ENCODE measurements at places on chromosomes 16 and 17.

DNA sequence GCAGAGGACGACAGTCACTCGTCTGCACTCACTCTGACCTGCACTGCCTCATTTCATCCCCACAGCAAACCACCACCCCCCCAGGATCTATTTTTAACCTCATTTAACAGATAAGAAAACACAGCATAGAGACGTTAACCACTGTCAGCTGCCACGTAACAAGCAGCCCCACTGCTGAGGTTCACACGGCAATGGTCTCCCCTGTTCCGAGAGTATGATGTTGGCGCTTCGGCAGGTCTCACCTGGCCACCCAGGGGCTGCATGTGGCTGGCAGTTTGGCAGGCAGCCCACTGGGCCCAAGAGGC lies 16.1 kb downstream of the ZNF469 start:
- DNase-seq: no peak

DNA sequence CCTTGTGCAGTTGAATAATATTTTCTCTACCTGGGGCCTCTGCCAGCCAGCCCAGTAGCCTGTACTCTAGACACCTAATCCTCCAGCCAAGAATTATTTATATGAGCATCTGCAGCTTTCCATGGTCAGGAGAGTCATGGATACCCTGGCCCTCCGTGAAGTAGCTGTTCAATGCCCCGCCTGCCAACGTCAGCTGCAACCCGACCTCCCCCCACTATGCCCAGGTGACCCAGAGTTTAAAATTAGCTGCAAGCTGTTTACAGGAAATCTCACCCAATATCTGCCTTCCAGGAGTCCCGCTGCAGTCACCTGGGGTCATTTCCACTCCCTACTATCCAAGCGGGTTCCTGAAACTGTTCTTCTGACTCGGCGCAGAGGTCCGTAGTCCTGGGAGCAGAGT lies 12.3 kb downstream of the SDR42E2 start:
- DNase-seq: no peak

DNA sequence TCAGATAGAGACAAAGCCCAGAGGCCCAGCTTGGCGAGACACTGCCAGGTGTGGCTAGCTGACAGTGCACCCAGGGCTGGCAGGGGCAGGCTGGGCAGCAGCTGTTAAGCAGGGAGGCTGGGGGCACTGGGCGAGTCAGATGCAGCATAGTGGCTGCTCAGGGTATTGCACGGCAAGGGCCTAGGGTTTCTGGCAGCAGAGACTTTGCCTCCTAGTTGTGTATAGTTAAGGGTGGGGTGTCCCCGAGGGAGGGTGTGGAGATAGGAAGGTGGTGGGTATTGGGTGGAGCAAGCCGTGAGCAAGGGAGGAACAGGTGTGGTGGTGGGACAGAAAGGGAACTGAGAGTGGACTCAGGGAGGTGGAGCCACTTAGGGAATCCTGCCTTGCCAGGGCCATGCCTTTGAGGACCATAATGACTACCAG lies 66.0 kb downstream of the SMPD3 start:
- no peak for DNase-seq

DNA sequence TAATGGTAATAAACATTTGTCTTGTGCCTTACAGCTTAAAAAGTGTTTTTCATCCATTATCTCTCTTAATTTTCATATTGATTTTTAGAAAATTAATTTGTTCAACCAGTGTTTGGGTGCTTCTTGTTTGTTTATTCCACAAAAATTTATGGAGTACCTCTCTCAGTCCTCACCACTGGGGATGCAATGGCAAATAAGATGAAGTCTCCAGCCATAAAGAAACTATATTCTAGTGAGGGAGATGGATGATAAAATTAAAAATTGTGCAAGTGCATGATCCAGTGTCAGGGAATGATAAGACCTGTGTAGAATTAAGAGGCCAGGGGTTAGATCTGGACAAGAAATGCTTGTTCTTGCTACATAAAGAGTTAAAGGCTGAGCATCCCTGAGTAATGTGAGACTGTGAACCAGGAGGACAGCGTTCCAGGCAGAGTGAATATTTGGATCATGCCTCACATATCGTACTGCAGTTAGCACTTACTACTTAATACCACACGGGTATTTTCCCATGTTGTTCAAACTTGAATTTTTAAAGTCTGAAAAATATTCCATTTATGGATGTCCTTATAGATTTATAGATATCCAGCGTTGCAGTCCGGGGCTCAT lies 535.7 kb upstream of the HSBP1 start:
- no peak for DNase-seq

DNA sequence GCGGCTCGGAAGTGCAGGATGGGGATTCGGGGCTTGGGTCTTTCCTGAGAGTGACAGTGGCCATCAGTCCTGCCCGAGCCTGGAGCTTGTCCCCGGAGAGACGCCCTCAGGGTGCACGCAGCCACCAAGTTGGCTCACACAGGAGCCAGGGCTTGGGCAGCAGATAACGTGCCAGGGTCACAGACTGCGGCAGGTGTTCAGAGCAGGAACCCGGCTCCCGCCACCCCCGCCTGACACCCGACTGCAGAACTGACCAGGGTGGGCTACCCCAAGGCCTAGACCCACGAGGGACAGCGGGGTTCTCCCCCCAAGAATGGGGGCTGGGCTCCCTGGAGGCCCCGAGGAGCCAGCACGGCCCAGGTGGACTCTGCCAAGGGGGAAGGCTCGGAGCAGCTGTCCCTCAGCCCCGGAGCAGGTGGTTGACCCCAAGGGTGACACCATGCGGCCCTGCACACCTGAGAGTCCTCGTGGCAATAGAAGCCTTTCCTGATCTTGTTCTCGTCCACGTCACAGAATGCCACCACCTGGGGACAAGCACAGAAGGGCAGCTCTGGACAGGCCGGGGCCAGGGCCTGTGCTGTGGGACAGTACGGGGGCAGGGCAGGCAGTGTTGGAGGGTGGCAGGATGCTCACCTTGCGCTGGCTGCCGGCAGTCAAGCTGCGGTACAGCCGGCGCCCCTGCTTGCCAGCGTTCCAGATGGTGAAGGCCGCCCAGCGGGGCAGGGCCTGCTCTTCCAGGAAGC lies 117.1 kb upstream of the ZNF750 start:
- DNase-seq: no peak

DNA sequence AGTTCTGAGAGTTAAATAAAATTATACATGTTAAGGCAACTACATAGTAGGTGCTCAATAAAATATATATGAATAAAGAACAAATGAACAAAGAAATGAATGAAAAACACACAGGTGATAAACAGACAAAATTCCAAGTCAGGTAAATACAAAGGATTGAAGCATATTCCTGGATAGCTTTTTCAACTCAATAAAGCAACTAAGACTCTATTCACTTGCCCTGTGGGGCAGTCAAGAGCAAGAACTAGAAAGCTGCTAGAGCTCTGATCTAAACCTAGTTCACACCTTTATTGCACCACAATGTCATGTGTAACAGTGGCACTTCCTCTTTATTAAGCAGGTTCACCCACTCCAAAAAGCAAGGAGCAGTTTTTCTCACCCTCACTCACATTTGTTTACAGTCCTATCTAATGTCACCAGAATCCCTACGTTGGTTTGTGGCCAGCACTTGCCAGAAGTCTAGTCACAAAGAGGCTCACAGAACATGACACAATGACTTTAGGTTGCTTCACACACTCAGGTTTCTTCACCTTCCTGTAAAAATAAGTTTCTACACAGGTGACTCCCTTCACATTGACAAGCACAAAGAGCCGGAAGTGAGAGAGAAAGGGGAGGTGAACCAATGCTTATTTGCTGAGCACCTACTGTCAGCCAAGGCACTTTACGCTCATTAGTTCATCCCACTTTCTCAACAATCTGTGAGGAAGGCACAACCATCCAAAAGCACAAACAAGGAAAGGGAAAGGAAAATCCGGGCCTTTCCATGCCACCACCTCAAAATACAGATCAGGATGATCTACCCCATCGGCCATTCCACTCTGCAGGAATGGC lies 70.8 kb downstream of the XPO6 start:
- DNase-seq: no peak

- DNase-seq: no peak
These were observed 7.2 kb downstream of the ARL2BP start for GRCh38 chr16:57252148-57252721.

DNA sequence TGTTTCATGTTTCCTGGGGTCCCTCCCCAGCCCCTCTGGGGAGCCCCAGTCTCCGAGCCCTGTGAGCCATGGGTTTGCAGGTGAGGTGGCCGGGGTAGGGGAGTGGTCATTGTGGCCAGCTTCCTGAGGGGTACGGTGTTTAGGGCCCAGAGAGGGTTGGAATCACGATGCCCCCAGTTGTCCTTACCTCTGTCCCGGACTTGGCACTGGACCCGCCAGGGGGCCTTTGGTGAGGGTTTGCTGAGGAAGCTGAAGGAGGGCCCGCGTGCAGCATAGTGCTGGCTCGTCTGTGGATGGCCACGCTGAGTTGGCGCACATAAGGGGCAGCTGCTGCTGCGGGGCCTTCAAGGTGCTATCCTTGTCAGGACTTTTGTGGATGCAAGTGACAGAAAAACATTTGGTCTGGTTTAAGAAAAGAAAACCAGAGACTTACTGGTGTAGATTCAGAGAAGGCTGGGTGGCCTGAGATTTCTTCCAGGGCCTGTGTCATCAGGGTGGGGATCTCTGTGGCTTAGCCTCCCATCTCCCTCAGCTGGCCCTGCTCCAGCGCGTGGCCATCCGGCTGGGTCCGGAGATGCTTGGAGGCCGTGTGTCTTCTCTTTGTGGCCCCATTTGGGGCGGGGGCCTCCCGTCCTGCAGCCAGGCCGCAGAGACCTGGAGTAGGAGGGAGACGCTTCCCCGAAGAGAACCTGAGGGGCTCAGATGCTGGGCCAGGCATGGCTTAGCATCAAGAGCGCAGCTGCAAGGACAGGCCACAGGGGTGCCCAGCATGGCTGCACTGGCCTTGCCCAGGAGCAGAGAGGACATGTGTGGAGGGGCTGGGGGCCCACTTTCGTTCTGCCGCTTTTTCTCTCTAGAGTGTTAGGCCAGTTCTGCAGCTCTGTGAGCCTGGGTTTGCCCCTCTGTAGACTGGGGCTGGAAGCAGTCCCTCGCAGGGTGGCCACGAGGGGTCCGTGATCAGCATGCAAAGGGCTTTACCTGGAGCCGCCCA lies 33.7 kb upstream of the NUDT16L1 start:
- DNase-seq: no peak

GRCh38 chr16:1762196-1762878 lies 9.0 kb downstream of the NME3 start:
- no peak for DNase-seq

- no peak for DNase-seq
These were observed 2.2 kb upstream of the AOC2 start for GRCh38 chr17:42841975-42842685.

- no peak for DNase-seq
These were observed 13.2 kb downstream of the RAB40B start for GRCh38 chr17:82685291-82685690.

- DNase-seq: no peak
These were observed 10.8 kb upstream of the MTMR4 start for GRCh38 chr17:58525239-58525638.

- no peak for DNase-seq
These were observed 5.3 kb downstream of the CMTM4 start for GRCh38 chr16:66691234-66691633.

GRCh38 chr16:19718624-19718965 lies 524 bp downstream of the IQCK start:
- DNase-seq: no peak

GRCh38 chr17:2372681-2373080 lies 28.2 kb downstream of the MNT start:
- no peak for DNase-seq

- no peak for DNase-seq
These were observed 2.9 kb upstream of the KANSL1 start for GRCh38 chr17:46195939-46196716.

GRCh38 chr16:77570574-77570973 lies 135.7 kb upstream of the ADAMTS18 start:
- no peak for DNase-seq

- no peak for DNase-seq
These were observed 123.7 kb downstream of the PITPNC1 start for GRCh38 chr17:67500677-67501300.

DNA sequence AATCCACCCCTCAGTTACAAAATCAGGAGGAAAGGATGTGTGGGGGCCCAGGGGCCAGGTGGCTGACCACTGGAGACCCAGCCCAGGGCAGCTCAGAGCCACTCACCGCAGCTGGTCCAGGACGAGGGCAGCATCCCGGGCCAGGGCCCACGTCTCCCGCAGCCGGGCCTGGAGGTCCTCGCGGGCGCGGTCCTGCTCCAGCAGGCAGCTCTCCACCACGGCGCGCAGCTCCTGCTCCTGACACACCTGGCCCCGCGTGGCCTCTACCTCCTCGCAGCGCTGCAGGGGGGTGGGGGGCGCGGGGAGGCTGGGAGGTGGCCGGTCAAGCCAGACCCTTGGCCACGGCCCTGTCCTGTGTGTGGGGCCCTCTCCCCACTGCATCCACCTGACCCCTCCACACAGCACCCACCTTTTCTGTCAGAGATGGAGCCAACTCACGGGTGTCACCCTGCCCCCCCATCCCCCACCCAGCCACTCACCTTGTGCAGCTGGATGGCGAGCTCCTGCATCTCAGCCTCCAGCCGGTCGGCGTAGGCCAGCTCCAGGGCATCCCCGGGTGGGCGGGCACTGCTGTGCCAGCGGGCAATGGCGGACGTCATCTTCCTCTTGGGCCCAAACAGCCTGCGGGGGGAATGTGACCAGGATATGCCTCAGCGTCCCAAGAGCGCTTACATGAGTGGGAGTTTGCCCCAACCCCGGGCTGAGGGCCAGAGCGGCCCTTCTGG lies 5.1 kb downstream of the NUDT16L1 start:
- DNase-seq: no peak

- no peak for DNase-seq
These were observed 9.6 kb downstream of the AFMID start for GRCh38 chr17:78196716-78197115.

DNA sequence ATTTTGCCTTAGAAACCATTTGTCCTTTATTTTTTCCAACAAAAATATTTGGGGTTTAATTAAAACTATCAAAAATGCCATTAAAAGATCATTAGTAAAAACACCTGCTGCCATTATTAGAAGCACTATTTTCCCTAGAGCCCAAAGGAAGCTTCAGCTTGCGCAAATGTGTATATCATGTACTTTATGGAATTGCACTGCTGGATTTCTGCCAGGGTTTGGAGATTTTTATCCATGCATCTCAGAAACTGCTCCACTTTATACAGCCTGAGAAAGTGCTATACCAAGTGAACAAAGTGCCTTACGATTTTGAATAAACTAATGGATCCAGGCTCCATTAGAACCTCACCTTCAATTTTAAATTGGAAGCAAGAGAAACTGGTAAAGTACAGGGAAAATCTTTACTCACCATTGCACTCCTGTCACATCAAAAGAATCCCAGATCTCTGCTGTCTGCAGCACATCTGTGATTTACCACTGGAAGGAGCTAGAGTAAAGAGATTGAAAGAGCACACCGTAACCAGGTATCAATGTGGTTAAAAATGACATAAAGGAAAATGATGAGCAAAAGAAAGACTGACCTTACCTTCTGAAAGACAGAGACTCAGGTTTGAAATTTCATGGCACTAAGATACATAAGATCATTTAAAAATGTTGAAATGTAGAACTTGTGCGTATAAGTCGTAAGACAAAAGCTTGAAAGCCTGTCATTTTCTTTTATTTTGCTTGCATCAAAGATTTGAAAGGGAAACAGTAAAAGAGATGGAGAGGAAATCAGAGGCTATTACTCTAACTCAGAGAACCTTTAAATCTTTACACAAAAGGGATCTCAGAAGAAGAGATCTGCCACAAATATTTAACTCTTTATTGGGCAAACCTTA lies 678.1 kb upstream of the GOT2 start:
- peak; percentile 12 for DNase-seq

- no peak for DNase-seq
These were observed 949.7 kb upstream of the RBFOX1 start for GRCh38 chr16:6382924-6383459.

- no peak for DNase-seq
These were observed 18.6 kb downstream of the MPO start for GRCh38 chr17:58262149-58262548.

GRCh38 chr16:49161191-49161590 lies 120.4 kb downstream of the CBLN1 start:
- no peak for DNase-seq
